ENCODE measurements at places on chromosomes 6 and 20.
A peak's percentile ranks its signal among the peaks of the same experiment; 100 is the strongest.

GRCh38 chr6:27872642-27873020 is 39.6 kb downstream of the OR2B2 start:
- no peak for DNase-seq

- no peak for DNase-seq
Observed at GRCh38 chr6:53020005-53020744, 25.1 kb upstream of the GSTA4 start.

DNA sequence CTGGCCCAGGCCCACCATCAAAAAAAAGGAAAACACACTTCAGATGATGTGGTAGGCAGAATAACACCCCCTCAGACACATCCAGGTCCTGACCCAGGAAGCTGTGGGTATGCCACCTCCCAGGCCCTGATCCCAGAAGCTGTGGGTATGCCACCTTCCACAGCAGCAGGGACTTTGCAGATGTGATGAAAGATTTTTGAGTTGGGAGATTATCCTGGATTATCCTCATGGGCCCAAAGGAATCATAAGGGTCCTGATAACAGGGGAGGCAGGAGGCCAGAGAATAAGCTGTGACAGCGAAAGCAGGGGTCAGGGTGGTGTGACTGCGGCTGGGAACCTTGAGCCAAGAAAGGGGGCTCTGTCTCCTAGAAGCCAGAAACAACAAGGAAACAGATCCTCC is 55.0 kb downstream of the BMP7 start:
- no peak for DNase-seq

GRCh38 chr6:40931931-40932330 is 107.1 kb downstream of the UNC5CL start:
- no peak for DNase-seq

GRCh38 chr6:116364321-116364720 is 6.4 kb upstream of the DSE start:
- DNase-seq: no peak

- DNase-seq: no peak
Observed at GRCh38 chr6:49646130-49646824, 9.6 kb upstream of the RHAG start.

GRCh38 chr6:48429610-48430009 is 318.6 kb upstream of the PTCHD4 start:
- DNase-seq: no peak

GRCh38 chr6:36129941-36130666 is at the start of gene MAPK13:
MAPK13 (plus strand) TSS chr6:36130513; CDS start chr6:36130583, 70 bp downstream.
- DNase-seq: no peak

DNA sequence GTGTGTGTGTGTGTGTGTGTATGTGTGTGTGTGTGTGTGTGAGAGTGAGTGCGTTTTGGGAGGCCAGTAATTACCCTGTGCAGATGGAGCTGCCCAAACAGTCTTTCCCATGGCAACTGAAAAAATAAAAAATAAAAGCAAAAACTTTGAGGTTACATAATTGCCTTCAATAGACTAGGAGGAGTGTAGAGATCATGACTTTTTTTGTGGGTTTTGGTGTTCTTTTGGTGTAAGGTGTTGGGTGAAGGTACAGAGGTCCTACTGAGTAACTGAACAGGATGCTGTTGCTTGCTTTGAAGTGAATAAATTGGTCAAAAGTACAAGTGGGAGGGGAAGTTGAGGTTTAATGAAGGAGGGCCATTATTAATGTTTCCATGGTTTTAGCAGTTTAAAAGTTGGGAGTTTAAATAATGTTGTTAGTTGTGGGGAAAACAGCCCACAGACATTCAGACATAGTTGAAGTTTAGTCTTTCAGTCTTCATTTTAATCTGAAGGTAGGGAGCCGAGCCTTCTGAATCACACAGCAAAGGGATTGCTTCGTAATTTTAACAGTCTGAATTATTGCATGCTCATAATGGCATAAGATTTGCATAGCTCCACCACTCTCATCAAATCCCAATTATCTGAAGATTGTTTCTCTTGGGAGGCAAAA is 251.4 kb downstream of the PRL start:
- DNase-seq: no peak

- no peak for DNase-seq
Observed at GRCh38 chr6:163756079-163756478, 341.6 kb downstream of the QKI start.

- DNase-seq: no peak
Observed at GRCh38 chr6:14787250-14787649, 458.6 kb upstream of the JARID2 start.

DNA sequence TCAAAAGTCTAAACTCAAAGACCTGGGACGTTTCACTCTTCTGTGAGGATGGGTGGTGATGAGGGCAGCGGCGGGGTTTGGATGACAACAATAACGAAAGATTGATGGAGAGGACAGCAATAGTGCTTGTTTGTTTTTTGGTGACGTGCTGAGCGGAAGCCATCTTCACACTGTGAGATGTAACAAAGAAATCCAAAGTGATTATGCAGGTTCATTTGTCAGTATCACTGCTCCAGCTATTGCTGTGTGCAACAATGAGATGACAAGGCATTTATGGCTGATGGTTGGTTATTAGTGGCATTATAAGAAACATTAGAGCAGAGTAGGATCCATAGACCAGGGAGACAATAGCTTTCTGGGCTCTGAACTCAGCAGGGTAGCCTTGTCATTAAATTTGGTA is 306.7 kb downstream of the RNF144B start:
- no peak for DNase-seq

GRCh38 chr20:8246716-8247115 is 114.7 kb downstream of the PLCB1 start:
- no peak for DNase-seq

DNA sequence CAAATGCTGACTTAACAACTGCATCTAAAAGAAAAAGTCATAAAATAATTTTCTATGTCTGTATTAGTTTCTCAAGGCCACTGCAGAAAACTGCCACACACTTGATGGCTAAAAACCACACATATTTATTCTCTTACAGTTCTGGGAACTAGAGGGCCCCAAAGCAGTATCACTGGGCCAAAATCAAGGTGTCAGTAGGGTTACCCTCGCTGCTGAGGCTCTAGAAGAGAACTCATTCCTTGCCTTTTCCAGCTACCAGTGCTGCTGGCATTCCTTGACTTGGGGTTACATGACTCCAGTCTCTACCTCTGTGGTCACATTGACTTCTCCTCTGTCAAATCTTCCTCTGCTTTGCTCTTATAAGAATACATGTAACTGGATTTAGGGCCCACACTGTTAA is 124.6 kb upstream of the THEMIS start:
- no peak for DNase-seq

GRCh38 chr6:146881228-146882181 is 282.7 kb downstream of the ADGB start:
- no peak for DNase-seq

DNA sequence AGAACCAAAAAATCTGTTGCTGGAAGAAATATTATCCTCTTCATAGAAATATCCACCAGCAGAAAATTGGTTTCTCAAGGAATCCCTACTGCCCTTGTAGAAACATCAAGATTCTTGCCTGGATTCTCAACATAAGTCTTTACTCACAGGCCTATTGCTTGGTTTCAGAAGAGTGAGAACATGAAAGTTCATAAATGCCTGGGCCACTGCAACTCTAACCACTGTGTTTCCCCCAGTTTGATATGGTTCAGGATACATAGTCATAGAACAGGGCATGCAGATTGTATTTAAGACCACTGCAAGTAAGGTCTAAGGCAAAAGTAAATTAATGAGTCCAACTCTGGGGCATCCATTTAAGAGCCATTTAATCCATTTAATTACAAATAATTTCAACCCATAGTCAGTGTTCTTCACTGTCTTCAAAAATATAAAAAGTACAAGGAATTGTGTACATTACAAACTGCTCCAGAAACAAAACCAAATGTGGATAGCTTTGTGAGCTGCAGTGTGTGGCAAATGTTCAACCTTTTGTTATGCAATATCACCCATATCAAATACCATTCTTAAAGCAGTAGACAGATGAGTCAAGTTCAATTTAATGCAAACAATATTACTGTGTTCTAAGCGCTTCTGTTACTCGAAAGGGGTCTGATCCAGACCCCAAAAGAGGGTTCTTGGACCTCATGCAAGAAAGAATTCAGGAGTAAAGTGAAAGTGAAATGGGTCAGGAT is 83.3 kb downstream of the OPRM1 start:
- no peak for DNase-seq

- DNase-seq: no peak
Observed at GRCh38 chr6:37047346-37047688, 41.9 kb downstream of the FGD2 start.

DNA sequence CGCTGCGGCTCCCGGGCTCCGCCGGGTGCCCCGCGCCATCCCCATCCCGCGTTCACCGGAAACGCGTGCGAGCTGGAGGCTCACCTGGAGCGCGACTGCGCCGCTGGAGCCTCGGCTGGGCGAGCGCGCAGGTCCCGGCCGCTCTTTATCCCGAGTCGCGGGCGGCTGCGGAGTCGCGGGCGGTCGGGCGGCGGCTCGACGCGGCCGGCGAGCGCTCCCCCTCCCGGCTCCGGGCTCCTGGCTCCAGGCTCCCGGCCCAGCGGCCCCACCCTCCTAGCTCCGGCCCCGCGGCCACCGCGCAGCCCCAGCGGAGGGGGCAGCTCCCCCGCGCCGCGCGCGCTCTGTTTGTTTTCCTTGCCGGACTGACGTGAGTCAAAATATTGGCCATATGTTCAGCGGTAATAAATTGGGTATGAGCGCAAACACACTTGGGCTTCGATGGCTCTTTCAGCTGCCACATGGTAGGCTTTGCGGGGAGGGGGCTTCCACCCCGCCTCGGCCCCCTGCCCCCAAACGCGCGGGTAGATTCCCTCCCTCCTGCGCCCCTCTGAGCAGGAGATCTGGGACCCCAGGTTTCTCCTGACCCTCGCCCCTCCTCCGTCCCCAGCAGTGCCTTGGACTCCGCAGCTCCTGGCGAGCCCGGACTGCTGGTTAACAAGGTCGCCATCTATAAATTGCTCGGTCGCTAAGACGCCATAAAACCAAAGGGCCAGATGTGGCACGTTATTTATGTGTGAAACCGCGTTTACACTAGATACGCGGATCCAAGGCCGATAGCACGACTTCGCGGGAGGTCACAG is 8.8 kb upstream of the NKX2-2 start:
- DNase-seq: no peak

DNA sequence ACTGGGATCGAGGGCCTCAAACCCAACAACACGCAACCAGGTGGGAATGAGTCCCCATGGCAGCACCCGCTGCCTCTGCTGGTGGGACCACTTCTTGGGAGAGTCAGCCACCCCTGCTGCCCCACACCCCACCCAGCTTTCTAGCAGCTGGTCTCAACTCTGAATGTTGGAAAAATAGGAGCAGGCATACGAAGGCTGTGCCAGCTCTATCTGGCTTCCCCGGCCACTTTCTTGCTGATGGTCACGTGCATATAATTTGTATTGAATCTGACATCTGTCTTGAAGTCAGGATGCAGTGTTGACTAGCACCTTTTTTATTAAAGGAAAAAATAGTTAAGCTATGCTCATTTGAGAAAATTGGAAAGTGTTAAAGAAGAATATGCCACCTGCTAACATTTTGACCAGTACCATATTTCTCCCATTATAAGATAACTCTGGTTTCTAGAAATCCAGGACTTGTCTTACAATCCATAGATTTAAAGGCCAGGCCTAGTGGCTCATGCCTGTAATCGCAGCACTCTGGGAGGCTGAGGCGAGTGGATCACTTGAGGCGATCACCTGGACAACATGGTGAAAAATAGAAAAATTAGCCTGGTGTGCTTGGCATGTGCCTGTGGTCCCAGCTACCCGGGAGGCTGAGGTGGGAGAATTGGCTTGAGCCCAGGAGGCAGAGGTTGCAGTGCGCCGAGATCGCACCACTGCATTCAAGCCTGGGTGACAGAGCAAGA is 26.9 kb upstream of the MAPRE1 start:
- DNase-seq: peak; percentile 64

DNA sequence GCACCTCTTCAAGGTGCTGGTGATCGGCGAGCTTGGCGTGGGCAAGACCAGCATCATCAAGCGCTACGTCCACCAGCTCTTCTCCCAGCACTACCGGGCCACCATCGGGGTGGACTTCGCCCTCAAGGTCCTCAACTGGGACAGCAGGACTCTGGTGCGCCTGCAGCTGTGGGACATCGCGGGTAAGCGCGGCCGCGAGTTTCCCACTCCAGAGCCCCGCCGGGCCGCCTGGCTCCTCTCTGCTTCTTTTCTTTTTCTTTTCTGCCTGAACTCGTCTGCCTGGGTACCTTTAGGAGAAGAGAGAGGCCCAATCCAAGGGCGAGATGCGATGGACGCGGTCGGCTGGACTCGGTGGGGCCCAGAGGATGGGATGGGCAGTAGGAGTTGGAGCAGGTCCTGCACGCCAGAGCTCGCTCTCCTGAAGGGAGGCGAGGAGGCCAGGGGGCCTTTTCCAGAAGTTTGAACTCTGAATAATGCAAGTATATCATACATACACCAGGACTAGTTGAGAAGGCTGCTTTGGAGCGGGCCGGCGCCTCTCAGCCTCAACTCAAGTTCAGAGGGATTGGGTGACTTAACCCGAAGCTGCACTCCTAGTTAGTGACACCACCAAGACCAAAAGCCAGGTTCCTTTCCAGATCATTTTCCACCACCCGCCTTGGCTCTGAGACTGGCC is 445 bp downstream of the RAB32 start:
- DNase-seq: peak; percentile 29

DNA sequence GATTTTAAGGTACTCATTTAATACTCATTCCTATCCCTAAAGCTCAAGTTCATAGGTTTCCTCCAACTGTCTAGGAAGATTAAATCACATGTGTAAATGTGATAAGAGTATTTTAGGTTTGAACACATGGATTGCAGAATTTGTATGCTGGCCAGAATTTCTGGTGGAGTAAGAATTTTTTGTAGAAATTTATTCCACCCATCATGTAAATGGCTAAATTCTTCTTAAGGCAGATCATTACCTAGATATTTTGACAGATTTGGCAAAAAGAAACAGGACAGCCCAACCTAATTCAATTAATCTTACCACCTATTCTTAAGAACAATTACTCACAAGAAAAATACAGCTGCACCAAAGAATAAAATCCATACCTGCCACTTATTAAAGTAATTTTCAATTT is 261.6 kb downstream of the GRIK2 start:
- no peak for DNase-seq

- peak; percentile 27 for DNase-seq
Observed at GRCh38 chr6:108497883-108498282, 62.8 kb upstream of the FOXO3 start.

DNA sequence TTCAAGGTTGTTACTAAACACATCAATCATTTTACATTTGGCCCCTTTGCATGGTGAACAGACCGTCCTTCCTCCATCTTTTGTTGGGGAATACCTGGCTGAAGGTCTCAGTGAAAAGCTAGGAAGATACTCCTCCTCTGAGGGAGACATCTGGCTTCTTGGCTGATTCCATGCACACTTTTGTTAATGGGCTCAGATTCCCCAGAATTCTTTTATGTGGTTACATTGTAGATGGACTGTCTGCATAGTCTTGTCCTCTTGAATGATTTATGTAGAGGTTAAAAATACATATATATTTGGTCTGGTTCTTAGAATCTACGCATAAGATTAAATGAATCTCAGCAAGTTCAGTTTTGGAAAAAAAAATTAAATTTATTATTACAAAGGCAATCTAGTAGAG is 167.0 kb downstream of the EYA4 start:
- DNase-seq: no peak

GRCh38 chr20:10132387-10132786 is 86.2 kb upstream of the SNAP25 start:
- no peak for DNase-seq

GRCh38 chr6:87257565-87257964 is 64.8 kb upstream of the SMIM8 start:
- no peak for DNase-seq
